ENCODE measurements at places on chromosomes 5 and 9.

DNA sequence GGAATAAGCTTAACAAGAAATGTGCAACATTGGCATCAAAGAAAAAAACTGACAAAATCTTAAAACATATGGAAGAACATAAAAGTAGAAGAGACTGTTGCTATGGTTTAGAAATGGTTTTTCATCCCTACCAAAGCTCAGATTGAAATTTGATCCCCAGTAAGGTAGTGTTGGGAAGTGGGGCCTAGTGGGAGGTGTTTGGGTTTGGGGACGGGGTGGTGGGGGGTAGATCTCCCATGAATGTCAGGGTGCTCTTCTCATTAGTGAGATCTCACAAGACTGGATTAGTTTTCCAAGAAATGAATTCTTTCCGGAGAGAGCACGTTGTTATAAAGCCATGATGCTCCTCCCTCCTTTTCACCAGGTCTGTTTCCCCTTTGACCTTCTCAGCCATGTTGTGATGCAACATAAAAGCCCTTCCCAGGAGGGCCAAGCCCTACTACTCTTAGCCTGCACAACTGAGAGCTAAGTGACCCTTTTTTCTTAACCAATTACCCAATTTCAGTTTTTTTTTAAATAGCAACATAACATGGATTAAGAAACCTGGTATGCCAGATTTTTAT lies 10.6 kb downstream of the TMEM167A start:
- no peak overlapping the region for H3K27ac ChIP-seq
- H3K27me3 ChIP-seq: no peaks in the 10 kb centered on the region
- H3K4me3 ChIP-seq: no peak overlapping the region
- H3K36me3 ChIP-seq: no peaks in the 10 kb centered on the region

- no peak for DNase-seq
- no peaks in the 10 kb centered on the region for H3K27me3 ChIP-seq
- no peaks in the 10 kb centered on the region for H3K36me3 ChIP-seq
- no peak overlapping the region for H3K4me3 ChIP-seq
- no peaks in the 10 kb centered on the region for H3K4me1 ChIP-seq
These were observed 166.5 kb upstream of the PRR16 start for GRCh38 chr5:120297616-120298015.

DNA sequence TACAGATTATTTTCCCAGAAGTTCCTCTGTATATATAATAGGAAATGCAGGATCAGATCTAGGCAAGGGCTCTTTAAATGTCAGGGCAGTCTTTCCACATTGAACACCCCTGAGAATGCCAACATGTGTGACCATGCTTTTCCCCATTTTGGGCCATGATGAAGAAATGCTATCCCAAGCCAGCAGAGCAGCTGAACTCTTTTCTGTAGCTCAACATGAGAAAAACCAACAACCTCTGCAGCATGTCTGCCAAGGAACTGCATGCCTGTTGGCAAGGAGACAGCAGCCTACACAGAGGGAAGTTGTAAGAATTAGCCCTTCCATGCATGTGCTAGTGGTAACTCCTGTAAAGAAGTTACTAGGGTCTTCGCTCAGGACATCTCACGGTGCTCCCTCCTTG lies 9.5 kb upstream of the IFNK start:
- no peak overlapping the region for H3K4me3 ChIP-seq
- H3K4me1 ChIP-seq: peaks cover 2% of the 10 kb centered on the region
- DNase-seq: no peak
- no peaks in the 10 kb centered on the region for H3K27me3 ChIP-seq

DNA sequence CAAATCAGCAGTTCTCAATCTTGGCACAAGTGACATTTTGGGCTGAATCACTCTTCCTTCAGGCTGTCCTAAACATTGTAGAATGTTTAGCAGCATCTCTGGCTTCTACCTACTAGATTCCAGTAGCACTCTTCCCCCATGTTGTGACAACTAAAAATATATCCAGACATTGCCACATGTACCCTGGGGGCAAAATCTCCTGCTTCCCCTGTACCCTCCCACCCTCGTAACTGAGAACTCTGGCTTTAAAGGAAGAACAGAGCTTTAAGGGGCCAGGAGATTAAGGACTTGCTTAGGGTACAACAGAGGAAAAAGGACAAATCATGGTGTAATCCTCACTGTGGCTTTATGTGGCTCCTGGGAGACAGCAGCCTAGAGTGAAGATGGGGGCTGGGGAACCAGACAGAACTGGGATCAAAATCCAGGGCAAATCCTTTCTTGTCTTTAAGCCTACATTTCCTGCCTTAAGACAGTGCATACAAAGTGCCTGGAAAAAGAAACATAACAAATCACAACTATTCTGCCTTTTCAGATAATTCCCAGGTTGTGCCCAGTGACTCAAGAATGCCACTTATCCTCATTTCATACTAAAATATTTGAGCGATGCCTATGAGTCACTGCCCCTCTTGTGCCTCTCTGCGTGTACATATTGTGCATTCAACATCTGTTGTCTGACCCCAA lies 109.3 kb downstream of the DAPK1 start:
- H3K4me3 ChIP-seq: no peak overlapping the region
- no peaks in the 10 kb centered on the region for H3K27me3 ChIP-seq
- peak overlapping the region; percentile 74 for H3K27ac ChIP-seq
- H3K36me3 ChIP-seq: peaks cover 6% of the 10 kb centered on the region
- peaks cover 7% of the 10 kb centered on the region for H3K4me1 ChIP-seq

- no peaks in the 10 kb centered on the region for H3K4me1 ChIP-seq
- H3K4me3 ChIP-seq: no peak overlapping the region
- no peaks in the 10 kb centered on the region for H3K27me3 ChIP-seq
- peak; percentile 42 for DNase-seq
These were observed 143.6 kb downstream of the MRPS30 start for GRCh38 chr5:44952376-44952775.

DNA sequence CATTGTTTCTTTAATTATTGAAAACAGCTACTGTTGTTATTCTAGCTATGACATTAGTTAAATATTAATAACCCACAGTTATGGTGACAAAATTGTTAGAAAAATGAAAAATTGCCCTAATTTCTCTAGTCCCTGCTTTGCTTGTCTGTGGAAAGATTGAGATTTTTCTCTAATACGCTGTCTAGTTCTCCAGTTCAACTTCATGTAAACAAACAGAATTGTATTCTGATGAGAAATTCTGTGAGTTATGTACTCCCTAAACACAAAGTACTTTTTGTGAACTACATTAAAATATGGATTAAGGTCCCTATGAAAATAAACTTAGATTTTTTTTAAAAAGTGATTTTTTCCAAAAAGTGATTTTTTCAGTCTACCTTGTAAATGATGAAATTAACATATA lies 8.7 kb downstream of the SLF1 start:
- H3K27ac ChIP-seq: no peak overlapping the region
- H3K4me1 ChIP-seq: no peaks in the 10 kb centered on the region
- no peaks in the 10 kb centered on the region for H3K27me3 ChIP-seq
- no peak for DNase-seq

GRCh38 chr9:81601639-81602623 lies 87.4 kb downstream of the TLE1 start:
- H3K27ac ChIP-seq: no peak overlapping the region
- H3K36me3 ChIP-seq: peaks cover 16% of the 10 kb centered on the region
- peaks cover 11% of the 10 kb centered on the region for H3K4me1 ChIP-seq

DNA sequence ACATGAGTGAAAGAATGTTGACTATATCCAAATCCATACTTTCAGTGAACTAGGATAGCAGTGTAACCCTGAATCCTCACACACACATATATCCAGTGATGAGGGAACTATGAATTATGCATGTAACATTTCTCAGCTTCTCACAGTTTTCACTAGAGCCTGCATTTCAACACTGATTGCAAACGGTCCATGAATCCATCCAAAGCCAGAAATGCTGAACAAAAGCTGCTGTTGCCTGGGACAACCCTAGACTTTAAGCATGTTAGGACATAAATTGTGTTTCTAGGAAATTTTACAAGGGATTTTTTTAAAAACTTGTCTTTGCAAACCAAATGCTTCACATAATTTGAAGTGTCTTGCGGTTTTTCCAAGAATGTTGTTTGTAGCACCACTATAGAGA lies 2010.0 kb upstream of the WWC1 start:
- H3K4me3 ChIP-seq: no peak overlapping the region
- no peaks in the 10 kb centered on the region for H3K4me1 ChIP-seq
- H3K27ac ChIP-seq: no peak overlapping the region
- H3K27me3 ChIP-seq: no peaks in the 10 kb centered on the region

GRCh38 chr5:35213608-35214007 lies 16.7 kb downstream of the PRLR start:
- no peaks in the 10 kb centered on the region for H3K36me3 ChIP-seq
- DNase-seq: peak; percentile 95
- H3K4me3 ChIP-seq: no peak overlapping the region
- peaks cover 6% of the 10 kb centered on the region for H3K4me1 ChIP-seq
- H3K27ac ChIP-seq: peak overlapping the region; percentile 80

- no peaks in the 10 kb centered on the region for H3K27me3 ChIP-seq
- no peak overlapping the region for H3K4me3 ChIP-seq
- no peaks in the 10 kb centered on the region for H3K4me1 ChIP-seq
These were observed 484.9 kb downstream of the BNC2 start for GRCh38 chr9:16385590-16385989.

DNA sequence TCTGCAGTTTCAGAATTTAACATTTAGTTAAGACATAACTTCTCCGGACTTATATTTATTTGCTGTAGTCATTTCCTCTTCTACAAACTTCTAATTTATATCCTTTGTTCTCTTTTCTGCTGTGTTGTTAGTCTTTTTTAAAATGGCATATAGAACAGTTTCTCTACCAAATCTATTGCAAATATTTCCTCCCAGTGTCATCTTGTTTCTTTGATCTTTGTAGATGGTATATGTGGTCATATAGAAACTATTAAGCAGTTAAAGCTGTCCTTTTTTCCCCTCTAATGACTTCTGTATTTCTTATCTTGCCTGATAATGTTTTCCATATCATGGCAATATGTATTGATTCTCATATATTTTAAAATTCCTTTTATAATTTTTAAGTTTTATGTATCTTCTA lies 264.5 kb downstream of the MCTP1 start:
- no peak overlapping the region for H3K4me3 ChIP-seq
- no peak overlapping the region for H3K27ac ChIP-seq
- no peak for DNase-seq
- no peaks in the 10 kb centered on the region for H3K27me3 ChIP-seq
- no peaks in the 10 kb centered on the region for H3K36me3 ChIP-seq
- no peaks in the 10 kb centered on the region for H3K4me1 ChIP-seq

DNA sequence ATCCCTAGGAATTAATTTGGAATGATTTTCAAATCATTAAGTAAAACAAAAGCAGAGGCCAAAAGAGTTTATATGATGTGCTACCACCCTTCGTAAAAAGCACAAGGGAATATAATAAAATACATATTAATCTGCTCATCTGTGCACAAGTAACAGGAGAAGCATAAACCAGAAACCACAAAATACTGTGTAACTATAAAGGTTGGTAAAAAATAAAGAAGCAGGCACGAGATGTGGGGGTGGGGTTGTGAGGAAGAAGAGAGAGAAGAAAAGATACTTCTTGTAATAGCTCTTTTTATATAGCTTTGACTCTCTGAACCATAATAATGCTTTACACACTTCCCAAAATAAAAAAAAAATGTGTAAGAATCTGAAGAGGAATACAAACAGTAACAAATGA lies 214.9 kb upstream of the EFNA5 start:
- H3K27me3 ChIP-seq: no peaks in the 10 kb centered on the region
- H3K36me3 ChIP-seq: peaks cover 2% of the 10 kb centered on the region
- no peaks in the 10 kb centered on the region for H3K4me1 ChIP-seq
- no peak overlapping the region for H3K4me3 ChIP-seq
- no peak overlapping the region for H3K27ac ChIP-seq
- DNase-seq: no peak

DNA sequence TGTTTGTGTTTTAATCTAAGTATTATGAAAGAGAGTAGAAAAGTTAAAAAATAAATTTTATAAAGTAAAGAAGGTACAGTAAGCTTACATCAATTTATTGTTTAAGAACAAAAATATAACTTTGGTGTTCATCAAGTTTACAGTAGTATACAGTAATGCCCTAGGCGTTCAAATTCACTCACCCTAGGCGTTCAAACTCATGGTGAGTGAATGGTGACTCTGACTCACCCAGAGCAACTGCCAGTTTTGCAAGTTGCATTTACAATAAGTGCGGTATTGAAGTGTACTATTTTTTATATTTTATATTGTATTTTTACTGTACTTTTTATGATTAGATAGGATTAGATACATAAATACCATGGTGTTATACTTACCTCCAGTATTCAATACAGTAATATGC lies 421.3 kb downstream of the CDH12 start:
- no peaks in the 10 kb centered on the region for H3K36me3 ChIP-seq
- H3K27me3 ChIP-seq: no peaks in the 10 kb centered on the region
- no peak overlapping the region for H3K27ac ChIP-seq
- no peak overlapping the region for H3K4me3 ChIP-seq
- no peak for DNase-seq
- no peaks in the 10 kb centered on the region for H3K4me1 ChIP-seq

DNA sequence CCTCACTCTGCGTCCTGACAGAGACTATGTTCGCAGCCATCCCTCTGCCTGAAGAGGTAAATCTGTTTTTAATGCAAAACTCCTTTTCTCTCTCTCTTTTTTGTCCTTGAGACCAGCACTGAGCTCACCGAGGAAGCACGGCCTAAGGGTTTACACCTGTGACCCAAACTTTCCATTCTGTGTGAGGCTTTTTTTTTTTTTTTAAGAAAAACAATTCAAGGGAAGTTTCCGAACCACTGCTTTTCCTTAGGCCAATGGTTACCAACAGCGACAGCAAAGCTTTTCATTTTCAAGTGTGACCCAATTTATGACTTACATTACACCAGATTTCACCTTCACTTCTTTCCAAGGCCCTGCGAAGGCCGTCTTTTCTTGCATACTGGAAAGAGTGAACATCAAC lies 205.9 kb downstream of the EFNA5 start:
- H3K4me1 ChIP-seq: peaks cover 33% of the 10 kb centered on the region
- H3K4me3 ChIP-seq: no peak overlapping the region
- no peak for DNase-seq
- peak overlapping the region; percentile 56 for H3K27ac ChIP-seq

DNA sequence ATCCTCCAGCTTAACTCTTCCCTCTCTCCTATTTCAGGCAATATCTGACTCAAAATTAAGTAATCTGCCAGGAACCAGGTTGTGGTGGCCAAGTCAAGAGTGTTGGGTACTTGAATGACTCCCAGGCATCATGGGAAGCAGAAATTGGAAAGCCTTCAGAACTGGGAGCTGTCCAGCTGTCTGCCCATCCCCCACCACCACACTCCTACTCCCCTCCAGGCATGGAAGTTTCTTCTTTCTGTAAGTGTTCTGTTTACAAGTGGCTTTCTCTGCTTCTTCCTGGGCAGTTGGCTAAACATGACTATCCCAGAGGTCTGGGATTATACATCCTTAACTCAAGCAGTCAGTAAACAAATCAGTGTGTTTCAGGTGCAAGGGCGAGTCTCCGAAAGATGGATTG lies 14.6 kb upstream of the PBX3 start:
- no peak overlapping the region for H3K4me3 ChIP-seq
- H3K27me3 ChIP-seq: no peaks in the 10 kb centered on the region
- H3K27ac ChIP-seq: no peak overlapping the region
- peaks cover 4% of the 10 kb centered on the region for H3K4me1 ChIP-seq
- DNase-seq: no peak
- H3K36me3 ChIP-seq: no peaks in the 10 kb centered on the region

GRCh38 chr9:136260521-136260920 lies 14.9 kb upstream of the QSOX2 start:
- H3K36me3 ChIP-seq: no peaks in the 10 kb centered on the region
- no peak for DNase-seq

Measured in trophoblast cell (in vitro differentiated cells and primary cell).